ENCODE measurements at places on chromosomes 11 and 22.

GRCh38 chr11:114058026-114058706 lies 1.3 kb upstream of the ZBTB16 start:
- DNase-seq, result no peak

DNA sequence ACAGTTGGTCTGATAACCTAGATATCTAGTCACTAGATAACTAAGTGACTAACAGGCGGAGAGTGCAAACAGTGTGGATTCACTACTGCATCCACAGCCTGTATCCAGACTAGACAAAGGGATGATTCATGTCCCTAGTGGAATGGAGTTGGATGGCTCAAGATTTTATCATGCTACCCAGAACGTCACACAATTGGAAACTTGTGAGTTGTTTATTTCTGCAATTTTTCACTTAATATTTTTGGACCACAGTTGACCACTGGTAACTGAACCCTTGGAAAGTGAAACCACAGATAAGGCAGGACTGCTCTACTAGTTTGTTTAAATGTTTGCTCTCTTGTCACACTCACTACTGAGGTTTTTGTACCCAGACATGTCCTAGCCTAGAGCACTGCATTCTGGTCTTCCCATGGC lies 76.0 kb downstream of the UBASH3B start:
- DNase-seq, result no peak

DNA sequence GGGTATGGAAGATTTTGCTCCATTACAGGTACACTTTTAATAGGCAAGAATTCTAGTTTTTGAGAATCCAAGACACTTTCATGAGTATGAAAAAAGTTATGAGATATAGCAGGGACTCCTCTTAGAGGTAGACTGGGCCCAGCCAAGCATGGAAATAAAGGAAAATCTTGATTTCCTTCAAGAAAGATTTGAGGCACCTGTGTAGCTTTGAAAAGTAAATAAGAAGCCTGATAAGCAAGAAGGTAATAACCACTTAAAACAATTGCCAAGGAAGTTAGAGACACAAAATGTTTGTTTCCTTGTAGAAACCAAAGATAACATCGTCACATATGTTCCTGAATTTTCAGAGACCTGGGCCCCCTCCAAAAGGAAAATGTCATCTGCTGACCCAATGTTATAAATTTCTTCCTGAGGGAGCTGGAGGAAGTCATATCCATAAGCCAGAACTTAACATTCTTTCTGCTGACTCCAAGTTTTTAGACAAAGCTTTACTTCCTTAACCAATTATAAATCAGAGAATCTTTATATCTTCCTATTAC lies 314.5 kb upstream of the ANO3 start:
- DNase-seq, result no peak

- DNase-seq, result no peak
These were observed 90.8 kb upstream of the CLDN5 start for GRCh38 chr22:19615001-19615461.

- no peak for DNase-seq
These were observed 38.5 kb upstream of the NUP50 start for GRCh38 chr22:45125188-45125587.

- DNase-seq, result no peak
These were observed 25.2 kb downstream of the HIRA start for GRCh38 chr22:19406281-19406811.

DNA sequence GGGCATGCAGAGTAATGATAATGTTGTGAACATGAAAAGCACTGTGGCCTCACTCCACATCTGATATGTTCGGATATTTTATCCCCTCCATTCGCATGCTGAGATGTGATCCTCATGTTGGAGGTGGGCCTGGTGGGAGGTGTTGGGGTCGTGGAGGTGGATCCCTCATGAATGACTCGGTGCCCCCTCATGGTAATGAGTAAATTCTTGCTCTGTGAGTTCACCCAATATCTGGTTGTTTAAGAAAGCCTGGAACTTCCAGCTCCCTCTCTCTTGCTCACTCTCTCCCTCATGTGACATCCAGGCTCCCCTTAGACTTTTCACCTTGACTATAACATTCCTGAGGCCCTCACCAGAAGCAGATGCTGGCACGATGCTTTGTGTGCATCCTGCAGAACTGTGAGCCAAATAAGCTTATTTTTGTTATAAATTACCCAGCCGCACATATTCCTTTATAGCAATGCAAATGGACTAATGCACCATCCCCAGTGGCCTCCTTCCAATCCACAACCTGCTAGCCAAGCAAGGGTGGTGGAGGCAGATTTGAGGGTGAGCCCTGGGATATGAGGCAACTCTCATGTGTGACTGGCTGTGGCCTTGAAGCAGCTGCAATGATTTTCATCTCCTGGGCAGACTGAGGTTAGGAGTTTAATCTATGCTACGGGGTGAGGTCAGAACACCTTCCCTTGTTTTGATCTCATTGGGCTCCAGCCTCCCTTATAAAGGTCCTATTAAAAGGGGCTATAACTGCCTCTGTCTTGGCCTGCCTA lies 276.5 kb downstream of the ETS1 start:
- DNase-seq, result no peak

DNA sequence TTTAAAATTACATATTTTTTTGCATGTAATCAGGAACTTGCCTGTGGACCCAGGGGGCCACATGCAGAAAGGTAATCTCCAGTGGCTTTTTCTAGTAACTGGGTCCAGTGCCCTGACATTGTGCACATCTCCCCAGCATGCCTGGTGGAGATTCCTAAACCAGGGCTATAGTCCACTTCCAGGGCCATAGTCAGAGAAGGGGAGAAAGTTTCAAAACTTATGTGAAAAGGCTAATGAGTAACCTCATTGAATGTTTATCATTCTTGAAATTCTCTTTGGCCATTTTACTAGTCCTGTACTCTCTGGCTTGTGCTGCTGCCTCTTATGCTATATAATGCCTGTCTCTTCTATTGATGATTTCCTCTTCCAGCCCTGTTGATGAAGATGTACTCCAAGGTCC lies 47.8 kb downstream of the BARX2 start:
- DNase-seq, result no peak

DNA sequence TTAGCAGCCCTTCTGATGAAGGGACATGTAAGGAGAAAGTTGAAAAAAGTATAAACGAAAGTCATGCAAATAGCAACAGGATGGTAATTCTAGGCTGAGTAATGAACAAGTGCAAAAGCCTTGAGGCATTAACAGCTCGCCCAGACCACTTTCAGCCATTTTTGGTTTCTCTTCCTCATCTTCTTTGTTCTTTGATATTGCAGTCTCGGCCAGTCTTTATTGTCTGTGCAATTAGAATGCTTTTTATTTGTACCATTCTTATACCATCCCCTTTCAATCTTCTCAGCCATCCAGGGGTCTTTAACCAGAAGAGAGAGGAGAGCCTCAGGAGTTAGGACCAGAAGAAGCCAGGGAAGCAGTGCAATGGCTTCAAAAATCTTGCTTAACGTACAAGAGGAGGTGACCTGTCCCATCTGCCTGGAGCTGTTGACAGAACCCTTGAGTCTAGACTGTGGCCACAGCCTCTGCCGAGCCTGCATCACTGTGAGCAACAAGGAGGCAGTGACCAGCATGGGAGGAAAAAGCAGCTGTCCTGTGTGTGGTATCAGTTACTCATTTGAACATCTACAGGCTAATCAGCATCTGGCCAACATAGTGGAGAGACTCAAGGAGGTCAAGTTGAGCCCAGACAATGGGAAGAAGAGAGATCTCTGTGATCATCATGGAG lies 7.3 kb downstream of the TRIM34 start:
- DNase-seq, result no peak

Data from activated CD4-positive, alpha-beta T cell treated with anti-CD3 and anti-CD28 coated beads, Interleukin-10, Interleukin-2, amounts not matched to agents 100 ng/mL and 50 ng/mL, durations not matched to agents 16 hours and 8 hours (primary cell).